NCI-H1436 treated with DMSO at 0.1 percent for 48 hours (cell line): ENCODE measurements at places on chromosomes 7 and 10.

GRCh38 chr10:48580236-48580635 lies 24.6 kb downstream of the ARHGAP22 start:
- DNase-seq = no peak

- no peak for DNase-seq
Observed at GRCh38 chr10:14749070-14749809, 25.5 kb downstream of the FAM107B start.

GRCh38 chr10:93406364-93407145 lies 75.6 kb downstream of the MYOF start:
- DNase-seq = no peak

- DNase-seq = no peak
Observed at GRCh38 chr10:69657430-69657829, 27.4 kb downstream of the FAM241B start.
